ENCODE measurements at places on chromosomes 6 and 20.

DNA sequence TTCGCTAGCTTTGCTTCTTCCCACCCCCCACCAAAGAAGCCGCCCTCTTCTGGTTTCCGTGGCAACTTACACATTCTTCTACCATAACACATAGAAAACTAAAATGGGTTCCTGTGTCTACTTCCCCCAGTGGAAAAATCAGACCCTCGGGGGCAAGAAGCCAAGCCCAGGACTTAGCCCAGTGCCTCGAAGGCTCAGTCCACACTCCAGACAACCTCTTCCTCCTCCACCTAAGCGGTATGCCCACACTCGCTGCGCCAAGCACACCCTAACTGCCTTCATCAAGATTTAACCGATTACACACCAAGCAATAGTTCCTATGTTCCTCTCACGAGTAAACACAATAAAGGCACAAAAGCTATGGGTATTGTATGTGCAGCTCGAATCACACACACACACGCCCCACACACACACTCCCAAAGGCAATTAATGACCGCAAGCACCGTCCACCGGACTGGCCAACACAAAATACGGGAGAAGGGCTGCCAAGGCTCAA lies 537 bp downstream of the PPIL4 start:
- DNase-seq: peak; percentile 8

GRCh38 chr6:123333000-123333756 lies 303.6 kb downstream of the TRDN start:
- no peak for DNase-seq

GRCh38 chr20:48295445-48295903 lies 510.2 kb upstream of the SULF2 start:
- peak; percentile 84 for DNase-seq

- no peak for DNase-seq
These were observed 101.3 kb upstream of the MLN start for GRCh38 chr6:33905071-33905609.

DNA sequence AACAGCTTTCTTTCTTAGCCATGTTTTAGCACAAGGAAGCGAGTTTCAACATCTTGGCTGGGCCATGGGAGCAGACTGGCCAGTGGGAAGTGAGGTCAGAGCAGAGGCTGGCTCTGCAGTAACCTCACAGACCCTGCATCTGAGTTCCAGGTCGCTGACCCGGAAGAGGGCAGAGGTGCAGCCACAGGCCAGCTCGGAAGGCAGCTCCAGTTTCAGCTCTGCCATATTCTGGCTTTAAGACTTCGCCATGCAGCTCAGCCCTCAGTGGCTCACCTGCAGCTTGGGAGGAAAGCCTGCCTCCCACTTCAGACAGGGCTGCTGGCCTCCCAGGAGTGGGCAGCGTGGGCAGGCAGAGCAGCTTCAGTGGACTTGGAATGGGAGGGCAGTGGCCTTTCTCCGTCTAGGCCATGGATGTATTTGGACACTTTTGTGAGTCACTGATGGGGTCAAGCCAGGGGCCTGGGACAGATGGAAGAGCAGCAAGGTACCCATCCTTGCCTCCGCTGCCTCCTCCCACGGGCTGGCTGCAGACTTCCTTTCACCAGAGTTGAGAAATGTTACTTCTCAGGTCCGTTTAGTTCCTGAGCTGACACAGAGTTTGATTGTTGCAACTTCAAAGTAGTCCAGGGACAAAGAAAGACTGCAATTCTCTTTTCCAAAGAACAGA lies 18.5 kb downstream of the CST8 start:
- DNase-seq: no peak

DNA sequence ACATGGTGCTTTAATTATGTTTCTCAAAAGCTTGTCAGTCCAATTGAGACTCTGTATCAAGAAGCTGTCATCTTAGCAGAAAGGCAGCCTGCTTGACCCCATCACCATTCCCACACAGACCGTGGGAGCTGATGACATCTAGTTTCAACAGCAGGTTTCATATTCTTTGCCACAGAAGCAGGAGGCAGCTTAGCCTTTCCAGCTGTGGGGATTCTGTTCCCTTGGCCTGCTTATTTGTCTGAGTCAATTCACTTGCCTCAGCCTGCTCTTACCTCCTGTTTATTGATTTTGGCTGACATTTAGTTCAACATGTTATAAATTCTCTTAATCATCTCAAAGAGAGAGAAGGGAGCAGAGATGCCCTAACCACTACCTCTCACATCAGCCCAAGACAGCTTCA lies 527.7 kb downstream of the ADGRB3 start:
- DNase-seq: no peak

DNA sequence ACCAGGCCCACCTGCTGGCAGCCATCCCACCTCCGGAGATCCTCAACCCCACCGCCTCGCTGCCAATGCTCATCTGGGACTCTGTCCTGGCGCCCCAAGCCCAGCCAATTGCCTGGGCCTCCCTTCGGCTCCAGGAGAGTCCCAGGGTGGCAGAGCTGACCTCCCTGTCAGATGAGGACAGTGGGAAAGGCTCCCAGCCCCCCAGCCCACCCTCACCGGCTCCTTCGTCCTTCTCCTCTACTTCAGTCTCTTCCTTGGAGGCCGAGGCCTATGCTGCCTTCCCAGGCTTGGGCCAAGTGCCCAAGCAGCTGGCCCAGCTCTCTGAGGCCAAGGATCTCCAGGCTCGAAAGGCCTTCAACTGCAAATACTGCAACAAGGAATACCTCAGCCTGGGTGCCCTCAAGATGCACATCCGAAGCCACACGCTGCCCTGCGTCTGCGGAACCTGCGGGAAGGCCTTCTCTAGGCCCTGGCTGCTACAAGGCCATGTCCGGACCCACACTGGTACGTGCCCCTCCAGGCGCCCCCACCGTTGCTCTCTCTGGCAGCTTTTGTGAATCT lies 1.1 kb downstream of the SNAI1 start:
- DNase-seq: peak; percentile 33

DNA sequence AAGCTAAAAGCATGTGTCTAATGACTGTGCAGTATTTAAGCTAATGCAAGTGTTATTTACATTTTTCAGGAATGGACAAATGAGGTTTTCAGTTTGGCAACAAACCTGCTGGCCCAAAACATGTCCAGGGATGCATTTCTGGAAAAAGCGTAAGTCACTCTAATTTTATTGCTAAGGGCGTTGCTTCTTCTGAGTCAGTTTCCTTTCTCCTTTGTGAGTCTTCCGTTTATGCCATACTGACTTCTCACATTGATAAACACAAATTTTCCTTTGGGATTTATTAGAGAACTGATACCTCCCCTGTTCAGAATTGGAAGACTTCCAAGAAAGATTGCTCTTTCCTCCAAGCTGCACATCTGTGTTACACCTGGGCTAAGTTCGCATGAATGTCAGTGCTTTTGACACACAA lies 422.9 kb upstream of the PLCB4 start:
- no peak for DNase-seq

- no peak for DNase-seq
These were observed 17.3 kb upstream of the ZNF334 start for GRCh38 chr20:46530640-46531039.

- no peak for DNase-seq
These were observed 38.5 kb upstream of the TFB1M start for GRCh38 chr6:155352811-155353210.

DNA sequence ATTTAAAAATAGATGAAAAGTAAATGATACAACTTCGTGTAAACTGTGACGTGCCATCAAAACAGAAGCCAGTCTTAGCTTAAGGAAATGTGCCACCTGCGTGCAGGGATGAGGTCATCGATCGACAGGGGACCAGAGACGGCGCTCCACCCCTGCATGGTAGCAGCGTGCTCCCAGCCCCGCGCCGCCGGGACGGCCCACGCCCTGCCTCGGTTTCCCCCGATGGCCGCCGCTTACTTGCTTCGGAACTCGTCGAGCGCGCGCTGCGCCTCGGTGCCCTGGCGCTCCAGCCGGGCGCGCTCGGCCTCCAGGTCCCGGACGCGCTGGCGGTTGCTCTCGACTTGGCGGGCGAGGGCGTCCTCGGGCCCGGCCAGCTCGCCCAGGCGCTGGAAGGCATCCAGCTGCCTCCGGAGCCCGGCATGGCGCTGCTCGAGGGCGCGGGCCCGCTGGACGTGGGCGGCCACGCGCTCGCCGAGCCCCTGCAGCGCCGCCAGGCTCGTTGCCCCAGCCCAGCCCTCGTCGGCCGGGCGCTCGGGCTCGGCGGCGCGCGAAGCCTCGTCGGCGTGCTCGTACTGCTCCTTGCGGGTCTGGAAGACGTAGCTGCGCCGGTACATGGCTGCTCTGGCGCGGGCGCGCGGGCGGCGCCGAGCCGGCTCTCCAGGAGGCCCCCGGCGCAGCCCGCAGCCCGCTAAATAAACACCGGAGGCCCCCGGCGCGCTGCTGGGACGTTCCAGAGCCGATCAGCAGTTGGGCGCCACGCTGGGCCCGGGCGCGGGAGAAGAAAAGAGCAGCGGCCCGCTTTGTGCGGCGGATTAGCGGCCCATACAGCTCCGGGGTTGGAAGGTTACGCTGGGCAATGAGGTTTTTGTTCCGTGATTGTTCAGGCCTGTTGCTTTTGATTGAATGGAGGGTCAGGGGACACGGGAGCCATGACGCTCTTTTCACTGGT lies at the start of gene BFSP1:
BFSP1 (minus strand) TSS at position 664 of the 949 bp plus-strand sequence; CDS start at position 614, 50 bp downstream.
- DNase-seq: peak; percentile 39

Data from PC-9 (cell line).